ENCODE measurements at places on chromosomes 1 and 21. TPM values are rescaled to one million over a fixed set of nuclear protein-coding genes. Genes with fewer than 3 reads are reported as not detected.

DNA sequence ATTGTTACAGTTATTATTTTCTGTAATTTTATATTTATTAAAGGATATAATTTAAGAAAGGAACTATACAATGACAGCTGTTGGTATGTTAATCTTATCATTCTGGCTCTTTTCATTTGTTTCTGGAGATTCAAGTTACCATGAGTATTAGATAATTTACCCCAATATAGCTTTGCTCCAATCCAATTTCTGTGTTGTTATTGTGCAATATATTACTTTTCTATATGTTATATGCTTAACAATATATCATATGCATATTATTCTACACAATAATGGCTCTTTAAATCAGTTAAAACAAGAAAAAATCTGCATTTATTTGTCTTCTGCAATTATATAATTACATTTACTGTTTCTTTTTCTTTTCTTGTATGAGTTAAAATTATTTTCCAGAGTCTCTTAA lies 1650.9 kb downstream of the BRINP3 start:
- H3K27me3 ChIP-seq: no peaks in the 10 kb centered on the region
- no peak overlapping the region for H3K27ac ChIP-seq
- H3K36me3 ChIP-seq: no peaks in the 10 kb centered on the region
- no peak for DNase-seq
- no peak overlapping the region for H3K4me3 ChIP-seq

- H3K27me3 ChIP-seq: no peaks in the 10 kb centered on the region
- H3K4me3 ChIP-seq: peak within 1 kb of the TSS; percentile 29
- DNase-seq: peak; percentile 43
- no peaks in the 10 kb centered on the region for H3K4me1 ChIP-seq
- H3K27ac ChIP-seq: peak within 1 kb of the TSS; percentile 44
- H3K36me3 ChIP-seq: no peaks in the 10 kb centered on the region
Observed at GRCh38 chr1:28591708-28592320, at the start of gene RAB42. RAB42 (plus strand) TSS chr1:28592265; CDS start chr1:28592512, 247 bp downstream.

- peaks cover 17% of the 10 kb centered on the region for H3K4me1 ChIP-seq
- H3K4me3 ChIP-seq: no peak overlapping the region
- H3K36me3 ChIP-seq: peaks cover 57% of the 10 kb centered on the region
- DNase-seq: no peak
- H3K27ac ChIP-seq: peak overlapping the region; percentile 27
- H3K27me3 ChIP-seq: no peaks in the 10 kb centered on the region
Observed at GRCh38 chr1:53047737-53048736, 14.0 kb upstream of the PODN start.

The FAM72C gene
- polyA plus RNA-seq: 0.10 TPM

- no peak overlapping the region for H3K4me3 ChIP-seq
- DNase-seq: no peak
- no peaks in the 10 kb centered on the region for H3K4me1 ChIP-seq
- no peaks in the 10 kb centered on the region for H3K27me3 ChIP-seq
- no peak overlapping the region for H3K27ac ChIP-seq
Observed at GRCh38 chr1:200252531-200252930, 157.3 kb downstream of the ZNF281 start.

The TOE1 gene
- 5.4 TPM for polyA plus RNA-seq

- peaks cover 6% of the 10 kb centered on the region for H3K27me3 ChIP-seq
- no peak for DNase-seq
- H3K4me3 ChIP-seq: no peak overlapping the region
- H3K27ac ChIP-seq: no peak overlapping the region
Observed at GRCh38 chr1:154664331-154665002, 56.5 kb upstream of the ADAR start.

DNA sequence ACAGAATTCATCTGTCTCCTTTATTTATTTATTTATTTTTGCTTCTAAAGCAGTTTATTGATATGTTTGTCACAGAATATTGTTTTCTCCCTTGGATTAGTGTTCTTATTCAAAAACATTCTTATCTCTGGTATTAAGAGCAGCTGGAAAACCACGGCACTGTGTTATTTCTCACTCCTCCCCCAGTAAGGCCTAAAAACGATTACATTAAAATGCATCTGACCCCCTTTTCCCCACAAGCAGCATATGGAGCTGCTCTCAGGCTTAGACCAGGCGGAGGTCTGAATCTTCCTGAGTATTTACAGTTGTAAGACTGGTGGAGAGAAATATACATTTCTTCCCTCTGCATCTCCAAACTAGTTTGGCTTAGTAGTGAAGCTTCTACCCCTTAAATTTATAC lies 86.8 kb downstream of the HLX start:
- H3K4me1 ChIP-seq: no peaks in the 10 kb centered on the region
- no peak overlapping the region for H3K27ac ChIP-seq
- DNase-seq: no peak
- H3K4me3 ChIP-seq: no peak overlapping the region
- H3K27me3 ChIP-seq: no peaks in the 10 kb centered on the region

- H3K36me3 ChIP-seq: no peaks in the 10 kb centered on the region
- H3K4me3 ChIP-seq: no peak overlapping the region
- no peaks in the 10 kb centered on the region for H3K27me3 ChIP-seq
- DNase-seq: no peak
Observed at GRCh38 chr1:180365039-180365438, 135.0 kb downstream of the LHX4 start.

GRCh38 chr1:241828463-241829021 lies 19.5 kb upstream of the EXO1 start:
- DNase-seq: peak; percentile 23
- no peaks in the 10 kb centered on the region for H3K36me3 ChIP-seq
- no peak overlapping the region for H3K4me3 ChIP-seq
- H3K27me3 ChIP-seq: no peaks in the 10 kb centered on the region
- peaks cover 8% of the 10 kb centered on the region for H3K4me1 ChIP-seq

The CENPL gene
- 2.1 TPM for polyA plus RNA-seq

DNA sequence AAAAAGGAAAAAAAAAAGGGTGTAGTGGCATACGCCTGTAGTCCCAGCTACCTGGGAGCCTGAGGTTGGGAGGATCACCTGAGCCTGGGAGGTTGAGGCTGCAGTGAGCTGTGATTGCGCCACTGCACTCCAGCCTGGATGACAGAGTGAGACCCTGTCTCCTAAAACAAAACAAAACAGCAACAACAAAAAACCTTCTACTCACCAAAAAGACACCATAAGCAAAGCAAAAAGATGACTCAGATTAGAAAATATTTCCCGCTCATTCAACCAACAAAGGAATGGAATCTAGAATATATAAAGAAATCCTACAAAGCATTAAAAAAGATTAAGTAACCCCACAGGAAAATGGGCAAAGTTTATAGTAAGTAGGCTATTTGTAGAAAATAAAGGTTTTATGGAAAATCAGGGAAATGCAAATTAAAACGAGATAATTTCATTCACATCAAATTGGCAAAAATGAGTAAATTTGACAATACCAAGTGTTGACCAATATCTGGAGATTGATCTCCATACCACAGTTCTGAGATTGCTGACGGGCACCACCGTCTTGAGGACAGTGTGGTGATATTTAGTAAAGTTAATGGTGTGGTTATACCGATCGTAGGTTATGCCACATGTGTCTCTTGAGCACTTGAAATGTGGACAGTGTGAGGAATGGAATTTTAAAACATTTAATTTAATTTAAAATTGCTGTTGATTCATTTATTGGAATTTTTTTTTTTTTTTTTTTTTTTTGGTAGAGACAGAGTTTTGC lies 54.0 kb downstream of the PIK3CD start:
- no peaks in the 10 kb centered on the region for H3K27me3 ChIP-seq
- DNase-seq: no peak
- H3K4me1 ChIP-seq: peaks cover 46% of the 10 kb centered on the region

The S100A10 gene
- 387 TPM for polyA plus RNA-seq

- H3K27me3 ChIP-seq: no peaks in the 10 kb centered on the region
- peaks cover 45% of the 10 kb centered on the region for H3K4me1 ChIP-seq
- no peak overlapping the region for H3K27ac ChIP-seq
- no peak for DNase-seq
Observed at GRCh38 chr1:150557065-150557600, 7.9 kb downstream of the ADAMTSL4 start.

DNA sequence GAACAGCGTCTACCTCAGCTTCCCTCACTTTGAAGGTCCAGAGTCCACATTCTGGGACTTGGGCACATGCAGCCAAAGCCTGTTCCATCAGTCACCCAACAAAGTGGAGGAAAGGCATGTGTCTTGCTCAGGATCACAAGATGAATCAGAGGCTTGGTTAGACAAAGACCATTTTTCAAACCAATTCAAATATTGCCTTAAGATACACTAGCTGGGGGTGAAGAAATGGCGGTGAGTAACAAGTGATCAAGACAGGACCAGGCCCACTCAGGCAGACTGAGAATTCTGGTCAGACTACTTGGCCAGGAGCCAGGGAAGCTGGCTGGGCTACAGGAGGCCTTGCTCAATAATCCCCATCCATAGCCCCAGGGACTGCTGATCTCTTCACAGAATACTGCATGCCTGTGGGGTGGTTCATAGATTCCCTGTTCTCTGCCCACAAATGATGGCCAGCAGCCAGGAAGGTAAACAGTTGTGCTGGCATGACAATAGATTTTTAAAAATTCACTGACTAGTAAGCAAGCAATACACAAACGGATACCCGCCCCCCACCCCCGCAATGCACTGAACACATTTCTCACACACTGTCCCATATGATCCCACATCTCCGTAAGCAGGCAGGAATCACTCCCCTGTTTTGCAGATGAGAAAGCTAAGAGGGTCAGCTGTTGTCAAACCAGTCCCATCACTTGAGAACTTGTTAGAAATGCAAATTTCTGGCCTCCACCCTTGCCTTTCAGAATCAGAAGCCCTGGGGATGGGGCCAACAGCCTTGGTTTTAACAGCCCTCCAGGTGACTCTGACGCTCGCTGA lies 27.2 kb downstream of the ERI3 start:
- peaks cover 6% of the 10 kb centered on the region for H3K36me3 ChIP-seq
- H3K27ac ChIP-seq: no peak overlapping the region
- peaks cover 18% of the 10 kb centered on the region for H3K4me1 ChIP-seq
- H3K27me3 ChIP-seq: no peaks in the 10 kb centered on the region

DNA sequence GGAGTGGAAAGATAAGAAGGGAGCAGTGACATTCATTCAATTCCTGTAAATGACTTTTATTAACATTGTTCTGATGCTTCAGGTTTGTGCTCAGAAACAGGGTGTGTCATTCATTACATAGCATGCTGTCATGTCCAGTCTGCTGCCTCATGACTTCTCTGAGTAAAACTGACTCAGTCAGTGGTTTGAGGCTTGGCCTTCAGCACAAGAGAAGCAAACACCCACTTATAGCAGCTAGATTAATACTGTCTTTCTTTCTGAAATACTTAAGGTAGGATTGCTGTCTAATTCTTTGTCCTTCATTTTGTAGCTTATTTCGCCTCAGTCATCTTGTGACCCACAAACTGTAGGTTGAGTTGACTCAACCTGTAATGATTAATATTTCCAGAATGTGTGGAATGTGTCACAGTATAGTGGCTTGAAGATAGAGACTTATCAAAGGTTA lies 32.9 kb downstream of the RASAL2 start:
- peak overlapping the region; percentile 37 for H3K27ac ChIP-seq
- H3K27me3 ChIP-seq: no peaks in the 10 kb centered on the region
- H3K4me3 ChIP-seq: no peak overlapping the region
- H3K4me1 ChIP-seq: peaks cover 19% of the 10 kb centered on the region

DNA sequence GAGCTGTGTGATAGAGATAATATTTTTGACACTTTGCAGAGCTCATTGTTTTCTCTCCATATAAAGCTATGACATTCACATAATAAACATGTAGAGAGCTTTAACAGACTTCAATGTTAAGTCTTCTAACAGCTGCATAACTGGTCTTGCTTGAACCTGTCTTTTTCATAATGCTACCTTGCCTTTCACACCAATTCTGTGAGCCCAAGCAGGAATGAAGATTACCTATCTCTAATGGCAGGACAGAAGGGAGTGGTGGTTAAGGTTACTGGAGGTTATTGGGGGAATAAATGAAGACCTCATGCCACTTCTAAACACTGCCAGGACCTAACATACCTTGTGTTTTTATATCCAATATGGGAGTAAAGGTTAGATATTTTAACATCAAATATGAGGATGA lies 2.3 kb upstream of the CD55 start:
- H3K4me3 ChIP-seq: no peak overlapping the region
- DNase-seq: no peak
- H3K27me3 ChIP-seq: no peaks in the 10 kb centered on the region
- peaks cover 6% of the 10 kb centered on the region for H3K36me3 ChIP-seq

The NPHS2 gene
- polyA plus RNA-seq: not detected

DNA sequence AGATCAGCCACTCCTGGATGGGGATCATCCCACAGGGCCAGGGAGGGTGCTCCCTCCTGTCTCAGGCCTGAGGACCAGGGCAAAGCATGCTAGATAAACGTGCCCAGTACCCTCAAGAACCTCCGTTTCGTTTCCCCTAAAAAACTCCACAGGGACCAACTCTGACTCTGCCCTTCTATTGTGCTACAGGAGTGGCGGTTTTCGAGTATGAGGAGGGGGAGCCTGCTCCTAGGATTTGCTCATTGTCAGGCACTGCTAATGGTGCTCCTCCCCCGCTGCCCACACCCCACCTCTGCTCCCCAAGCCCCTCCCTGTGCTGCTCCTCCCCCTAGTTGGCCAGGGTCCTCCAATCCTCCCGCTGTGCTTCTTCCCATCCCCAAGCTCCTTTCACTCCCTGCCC lies 32.0 kb downstream of the PGBD5 start:
- H3K27me3 ChIP-seq: no peaks in the 10 kb centered on the region
- DNase-seq: no peak
- no peak overlapping the region for H3K4me3 ChIP-seq
- no peaks in the 10 kb centered on the region for H3K4me1 ChIP-seq

DNA sequence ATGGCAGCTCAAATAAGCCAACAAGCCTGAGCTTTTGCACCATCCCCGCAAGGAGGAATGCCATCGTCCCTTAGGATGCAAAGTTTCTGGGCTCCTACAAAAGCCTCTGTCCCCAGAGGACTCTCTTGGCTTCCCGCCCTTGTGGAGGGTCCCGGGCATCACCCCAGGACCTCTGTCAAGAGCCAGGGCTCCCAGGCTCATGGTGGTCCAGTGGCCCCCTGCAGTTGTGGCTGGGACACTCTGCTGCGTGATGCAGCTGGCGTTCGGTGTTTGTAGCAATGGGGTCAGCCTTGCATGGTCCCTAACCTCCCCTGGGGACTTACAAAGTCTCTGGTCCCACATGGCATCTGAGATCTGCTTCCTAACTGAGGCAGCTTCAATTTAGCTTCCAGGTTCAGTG lies 104.7 kb downstream of the RIPK4 start:
- no peak for DNase-seq
- no peaks in the 10 kb centered on the region for H3K4me1 ChIP-seq
- H3K36me3 ChIP-seq: no peaks in the 10 kb centered on the region
- H3K27ac ChIP-seq: no peak overlapping the region
- H3K27me3 ChIP-seq: peaks cover 11% of the 10 kb centered on the region

The ATP6V1G3 gene
- polyA plus RNA-seq: not detected

GRCh38 chr21:42193131-42193671 lies 25.7 kb upstream of the ABCG1 start:
- no peaks in the 10 kb centered on the region for H3K4me1 ChIP-seq
- no peaks in the 10 kb centered on the region for H3K27me3 ChIP-seq
- no peak overlapping the region for H3K4me3 ChIP-seq
- no peak for DNase-seq

The C1orf115 gene
- polyA plus RNA-seq: 17.5 TPM

The FAM110D gene
- 2.2 TPM for polyA plus RNA-seq

- no peaks in the 10 kb centered on the region for H3K4me1 ChIP-seq
- no peak for DNase-seq
- no peaks in the 10 kb centered on the region for H3K27me3 ChIP-seq
- H3K4me3 ChIP-seq: no peak overlapping the region
- H3K27ac ChIP-seq: no peak overlapping the region
Observed at GRCh38 chr1:186291271-186291670, 83.8 kb downstream of the TPR start.

GRCh38 chr1:89733748-89734147 lies 87.1 kb upstream of the LRRC8D start:
- H3K36me3 ChIP-seq: no peaks in the 10 kb centered on the region
- no peak for DNase-seq
- H3K4me1 ChIP-seq: no peaks in the 10 kb centered on the region
- no peaks in the 10 kb centered on the region for H3K27me3 ChIP-seq
